Lung (tissue), 17 donors: ENCODE measurements at places on chromosomes 1 and 21. TPM values are rescaled to one million over a fixed set of nuclear protein-coding genes. Genes with fewer than 3 reads are reported as not detected.

The VHLL gene
- polyA plus RNA-seq = not detected

The OPTC gene
- not detected for polyA plus RNA-seq

The CAMTA1 gene
- 52.3 TPM for polyA plus RNA-seq

The PPIAL4G gene
- 0.02 TPM for polyA plus RNA-seq

The SPOCD1 gene
- 10.7 TPM for polyA plus RNA-seq

The APCS gene
- not detected for polyA plus RNA-seq

The C8A gene
- not detected for polyA plus RNA-seq

The ETV3L gene
- not detected for polyA plus RNA-seq

The ANGPTL3 gene
- not detected for polyA plus RNA-seq

The LINGO4 gene
- 0.05 TPM for polyA plus RNA-seq

The HSD3B1 gene
- polyA plus RNA-seq = not detected

The SLC16A1 gene
- polyA plus RNA-seq = 2.4 TPM

The TMEM51 gene
- polyA plus RNA-seq = 17.8 TPM
